ENCODE measurements at places on chromosomes 1 and 21.

DNA sequence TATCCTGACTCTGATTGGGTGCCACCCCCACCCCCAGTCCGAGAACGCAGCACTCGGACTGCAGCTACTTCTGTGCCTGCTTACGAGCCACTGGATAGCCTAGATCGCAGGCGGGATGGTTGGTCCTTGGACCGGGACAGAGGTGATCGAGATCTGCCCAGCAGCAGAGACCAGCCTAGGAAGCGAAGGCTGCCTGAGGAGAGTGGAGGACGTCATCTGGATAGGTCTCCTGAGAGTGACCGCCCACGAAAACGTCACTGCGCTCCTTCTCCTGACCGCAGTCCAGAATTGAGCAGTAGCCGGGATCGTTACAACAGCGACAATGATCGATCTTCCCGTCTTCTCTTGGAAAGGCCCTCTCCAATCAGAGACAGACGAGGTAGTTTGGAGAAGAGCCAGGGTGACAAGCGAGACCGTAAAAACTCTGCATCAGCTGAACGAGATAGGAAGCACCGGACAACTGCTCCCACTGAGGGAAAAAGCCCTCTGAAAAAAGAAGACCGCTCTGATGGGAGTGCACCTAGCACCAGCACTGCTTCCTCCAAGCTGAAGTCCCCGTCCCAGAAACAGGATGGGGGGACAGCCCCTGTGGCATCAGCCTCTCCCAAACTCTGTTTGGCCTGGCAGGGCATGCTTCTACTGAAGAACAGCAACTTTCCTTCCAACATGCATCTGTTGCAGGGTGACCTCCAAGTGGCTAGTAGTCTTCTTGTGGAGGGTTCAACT, 2.1 kb downstream of the RBM15 start:
- DNase-seq: no peak

DNA sequence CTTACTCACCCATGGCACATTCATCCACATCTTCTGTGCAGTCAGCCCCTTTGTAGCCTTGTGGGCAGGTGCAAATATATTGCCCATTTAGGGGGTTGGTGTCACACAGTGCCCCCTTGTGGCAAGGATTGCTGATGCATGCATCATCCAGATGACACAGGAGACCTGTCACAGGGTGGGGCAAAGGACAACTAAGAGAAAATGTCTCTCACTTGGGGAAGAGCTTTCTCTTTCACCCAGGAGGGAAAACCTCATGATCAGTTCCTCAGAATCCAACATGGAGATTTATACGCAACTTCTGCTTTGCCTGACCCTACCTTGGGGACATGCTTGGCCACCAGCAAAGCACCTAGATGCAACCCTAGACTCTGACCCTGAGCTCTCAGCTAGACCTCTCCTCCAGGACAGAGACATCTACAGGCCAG, 71.8 kb upstream of the ADAM30 start:
- peak; percentile 2 for DNase-seq

DNA sequence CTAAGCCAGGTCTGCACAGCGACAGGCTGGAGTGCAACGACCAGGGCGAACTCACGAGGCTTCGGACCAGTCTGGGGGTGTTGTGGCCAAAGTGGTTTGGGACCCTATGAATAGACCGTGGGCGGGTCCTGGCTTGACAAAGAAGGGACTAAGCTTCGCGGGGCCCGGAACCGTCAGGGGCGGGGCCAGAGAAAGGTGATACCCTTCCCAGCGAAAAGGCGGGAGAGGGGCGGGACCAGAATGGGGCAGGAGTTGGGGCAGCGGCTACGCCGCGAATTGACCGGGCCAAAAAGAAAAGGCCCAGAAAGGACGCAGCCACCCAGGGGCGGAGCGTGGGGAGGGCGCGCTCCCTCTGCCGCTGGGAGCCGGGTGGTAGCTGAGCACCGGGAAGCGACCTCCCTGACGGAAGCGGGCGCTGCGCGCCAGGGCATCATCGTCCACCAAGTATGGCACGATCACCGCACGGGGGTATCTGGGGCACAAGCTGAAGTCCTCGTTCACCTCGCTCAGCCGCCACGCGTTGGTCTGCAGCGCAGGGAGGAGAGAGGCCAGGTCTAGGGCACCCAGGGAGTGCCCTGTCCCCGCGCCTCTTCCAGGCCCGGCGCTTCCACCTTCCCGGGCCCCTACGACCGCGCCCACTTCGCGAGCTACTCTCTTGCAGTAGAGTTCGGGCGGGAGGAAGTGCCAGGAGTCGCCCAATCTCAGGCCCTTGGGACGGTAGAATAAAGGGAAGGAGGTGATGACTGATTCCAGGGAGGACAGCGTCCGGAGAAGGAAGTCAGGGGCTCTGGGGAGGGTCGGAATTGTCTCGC, 6.7 kb upstream of the FAM167B start:
- peak; percentile 88 for DNase-seq

DNA sequence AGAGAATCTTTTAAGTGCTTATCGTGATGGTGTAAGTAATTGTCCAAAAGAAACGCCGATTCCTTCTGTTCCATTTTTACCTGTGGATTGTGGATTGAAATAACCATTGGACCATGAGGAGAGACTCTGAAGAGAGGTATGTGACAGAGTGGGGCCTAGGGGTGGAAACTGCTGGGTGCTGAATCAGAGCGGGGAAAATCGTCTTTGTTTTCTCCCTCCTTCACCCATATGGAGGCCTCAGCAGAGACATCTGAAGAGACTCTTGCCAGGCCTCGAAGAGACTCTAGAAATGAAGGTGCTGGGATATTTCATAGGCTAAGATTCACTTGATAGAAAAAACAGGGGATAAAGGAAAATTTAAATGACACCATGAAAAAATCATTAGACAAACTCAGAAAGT, 1327.0 kb downstream of the BRINP3 start:
- DNase-seq: no peak

- DNase-seq: no peak
Observed at GRCh38 chr1:52037402-52037814, 3.8 kb upstream of the KTI12 start.

DNA sequence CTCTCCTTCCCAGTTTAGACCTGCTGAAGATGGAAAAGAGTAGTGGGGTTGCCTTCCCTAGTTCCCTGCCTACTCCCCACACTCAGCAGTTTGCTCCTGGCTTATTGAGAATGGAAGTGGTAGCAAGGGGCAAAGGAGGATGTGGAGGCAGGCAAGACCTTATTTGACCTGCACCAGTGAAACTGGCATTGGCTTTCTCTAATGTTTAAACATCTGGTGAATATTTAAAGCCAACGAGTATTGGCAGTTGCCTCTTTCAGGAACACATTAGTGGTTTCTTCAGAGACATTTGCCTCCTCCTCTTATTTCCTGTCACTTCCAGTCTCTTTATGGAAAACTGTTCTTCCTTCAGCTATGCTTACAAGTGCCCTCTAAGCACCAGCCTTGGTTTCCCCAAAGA, 62.4 kb upstream of the VAV3 start:
- no peak for DNase-seq

DNA sequence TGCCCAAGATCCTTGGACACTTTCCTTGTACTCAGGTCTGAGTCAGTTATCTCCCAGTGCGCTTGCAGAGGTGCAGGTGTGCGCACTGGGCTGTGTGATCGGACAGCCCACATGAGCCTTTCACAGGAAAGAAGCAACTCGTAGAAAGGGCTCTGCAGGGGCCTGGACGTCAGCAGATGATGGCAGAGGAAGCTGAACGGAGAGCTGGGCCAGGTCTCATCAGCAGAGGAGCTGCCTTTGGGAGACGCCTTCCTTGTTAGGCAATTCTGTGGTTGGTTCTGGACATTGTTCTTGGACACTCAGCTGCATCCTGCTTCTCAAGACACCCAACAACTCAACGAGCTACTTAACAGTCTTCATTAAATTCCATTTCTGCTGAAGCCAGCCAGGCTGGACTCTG, 7.5 kb upstream of the PROK1 start:
- no peak for DNase-seq

- DNase-seq: no peak
Observed at GRCh38 chr21:23858878-23859277, 1748.4 kb downstream of the MRPL39 start.

DNA sequence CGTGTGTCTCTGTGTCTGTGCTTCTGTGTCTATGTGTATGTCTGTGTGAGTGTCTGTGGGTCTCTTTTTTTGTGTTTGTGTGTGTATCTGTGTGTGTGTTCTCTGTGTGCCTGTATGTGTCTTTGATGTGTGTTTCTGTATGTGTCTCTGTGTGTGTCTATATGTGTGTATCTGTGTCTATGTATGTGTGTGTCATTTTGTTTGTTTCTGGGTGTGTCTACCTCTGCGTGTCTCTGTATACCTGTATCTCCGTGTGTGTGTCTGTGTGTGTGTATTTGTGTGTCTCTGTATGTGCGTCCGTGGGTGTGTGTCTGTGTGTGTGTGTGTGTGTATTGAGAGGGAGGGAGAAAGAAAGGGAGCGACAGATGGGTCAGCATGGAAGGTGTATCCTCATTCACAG, 106.3 kb upstream of the TRABD2B start:
- no peak for DNase-seq

- DNase-seq: no peak
Observed at GRCh38 chr1:21329209-21329844, 39.1 kb upstream of the ECE1 start.

GRCh38 chr1:12031039-12031980, 12.0 kb downstream of the MIIP start:
- no peak for DNase-seq

DNA sequence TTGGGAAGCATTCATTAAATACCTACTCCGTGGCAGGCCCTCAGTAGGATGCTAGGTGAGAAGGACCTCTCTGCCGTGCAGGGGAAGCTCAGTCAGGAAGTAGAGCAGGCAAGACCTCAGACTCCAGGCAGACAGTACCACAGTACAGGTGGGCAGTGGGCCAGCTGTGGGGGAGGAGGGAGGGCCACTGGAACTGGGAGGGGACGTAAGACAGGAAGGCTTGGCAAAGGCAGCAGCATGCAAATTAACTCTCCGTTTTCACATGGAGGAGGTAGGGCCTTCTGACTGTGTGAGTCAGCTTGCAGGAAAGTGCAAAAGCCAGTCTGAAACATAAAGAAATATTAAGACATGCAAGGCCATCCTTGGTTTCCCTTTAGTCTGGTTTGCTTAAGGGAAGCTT, 157.7 kb downstream of the TRIM33 start:
- no peak for DNase-seq

GRCh38 chr1:173856014-173856413, 11.8 kb downstream of the GAS5 start:
- no peak for DNase-seq

DNA sequence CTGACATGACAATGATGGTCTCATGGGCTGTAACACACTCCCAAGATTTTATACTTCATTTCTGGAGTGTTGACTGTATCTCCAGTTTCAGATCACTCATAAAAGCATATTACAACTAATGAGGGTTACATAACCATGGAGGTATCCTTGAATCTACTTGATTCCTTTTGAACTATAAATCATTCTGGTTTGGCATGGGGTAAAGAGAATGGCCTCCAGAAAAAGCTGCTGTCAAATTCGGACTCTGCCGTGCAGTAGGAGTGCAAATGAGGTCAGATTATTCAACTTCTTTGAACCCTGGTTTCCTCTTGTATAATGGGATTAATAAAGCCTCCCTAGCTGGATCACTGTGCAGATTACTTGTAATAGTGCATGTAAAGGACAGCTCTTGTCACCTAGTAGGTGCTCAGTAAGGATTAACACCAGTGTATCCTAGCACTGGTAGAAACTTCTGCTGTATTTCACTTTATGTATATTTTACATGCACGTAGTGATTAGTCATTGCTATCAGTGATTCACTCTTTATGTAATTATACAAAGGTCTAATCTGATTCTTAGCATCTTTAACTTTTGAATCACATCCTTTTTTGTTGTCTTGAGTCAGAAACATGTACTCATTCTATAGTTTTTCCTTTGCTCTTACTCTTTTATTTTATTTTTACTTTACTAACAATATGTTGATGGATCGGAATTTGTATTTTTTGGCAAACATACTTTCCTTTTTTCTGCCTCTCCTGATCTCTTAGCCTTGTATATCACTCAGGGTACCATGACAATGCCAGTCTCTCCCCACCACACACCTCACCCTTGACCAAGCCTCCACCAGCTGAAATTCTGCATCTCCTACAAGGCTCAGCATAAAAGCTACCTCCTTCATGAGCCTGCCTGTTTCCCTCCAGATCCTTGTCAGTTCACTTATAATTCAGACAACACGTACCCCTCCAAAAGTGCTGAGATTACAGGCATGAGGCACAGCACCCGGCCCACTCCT, 3.2 kb downstream of the LRRC8C start:
- DNase-seq: no peak
